ENCODE measurements at places on chromosomes 13 and 19.

DNA sequence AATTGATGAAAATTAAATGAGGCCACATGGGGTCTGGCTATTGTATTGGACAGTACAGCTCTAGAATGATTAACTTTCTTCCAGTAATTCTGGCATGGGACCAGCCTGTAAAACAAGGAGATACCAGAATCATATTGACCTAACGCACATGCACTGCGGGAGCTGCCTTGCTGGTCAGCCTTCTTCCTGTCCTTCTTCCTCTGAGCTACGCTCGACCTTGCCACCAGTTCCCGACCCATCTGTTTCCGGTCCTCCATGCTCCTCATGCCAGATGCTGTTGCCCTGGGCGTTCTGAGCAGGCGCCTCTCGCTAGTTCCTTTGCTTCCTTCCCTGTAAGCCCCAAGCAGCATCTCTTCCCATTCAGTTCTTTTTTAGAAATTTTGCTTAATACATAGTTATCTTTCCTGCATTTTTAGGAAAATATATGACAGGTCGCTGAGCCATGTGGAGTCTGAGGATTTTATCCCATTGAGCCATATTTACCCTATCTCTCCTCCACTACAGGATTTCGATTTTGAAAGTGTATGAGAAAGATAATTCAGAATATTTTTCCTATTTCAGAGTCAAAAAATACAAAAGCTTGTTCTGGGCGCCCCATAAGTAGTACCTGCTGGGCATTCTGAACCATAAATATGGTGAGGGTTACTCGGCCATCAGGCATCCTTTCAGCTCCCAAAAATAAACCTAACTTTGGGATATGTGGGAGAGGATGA, 38.6 kb downstream of the TNFRSF19 start:
- DNase-seq = no peak

DNA sequence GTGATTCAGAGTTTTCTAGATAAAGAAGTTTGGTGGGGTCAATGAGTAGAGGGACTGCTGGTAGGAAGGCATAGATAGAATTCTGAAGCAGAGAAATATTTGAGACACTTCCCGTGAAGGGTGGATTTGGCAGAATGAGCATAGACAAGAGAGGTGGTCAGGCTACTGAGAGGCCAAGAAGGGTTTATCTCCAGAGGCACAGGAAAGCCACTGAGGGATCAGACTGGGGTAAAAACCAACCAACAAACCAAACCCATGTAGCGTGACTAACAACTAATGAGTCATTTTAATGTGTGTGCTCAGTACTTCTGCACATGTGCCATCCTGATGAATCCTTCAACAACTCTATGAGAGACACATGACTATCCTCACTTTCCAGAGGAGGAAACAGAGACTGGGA, 60.0 kb upstream of the SERP2 start:
- DNase-seq = no peak

DNA sequence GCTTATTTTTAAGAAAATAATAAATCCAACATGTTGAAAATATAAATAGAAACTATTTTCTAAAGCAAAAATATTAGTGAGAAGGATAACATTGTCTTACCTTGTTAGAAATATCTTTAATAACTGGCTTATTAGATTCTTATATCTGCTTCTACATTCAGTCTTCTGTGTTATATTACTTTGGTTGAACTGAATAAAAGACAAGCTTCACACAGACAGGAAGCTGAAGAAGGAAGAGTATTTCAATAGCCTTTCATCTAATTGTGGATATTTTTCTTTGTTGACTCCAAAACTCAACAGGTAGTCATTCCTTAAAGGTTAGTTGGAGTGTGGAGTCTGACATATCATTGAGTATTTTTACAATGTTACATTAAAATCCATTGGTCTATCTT, 10.9 kb downstream of the SETDB2 start:
- no peak for DNase-seq

DNA sequence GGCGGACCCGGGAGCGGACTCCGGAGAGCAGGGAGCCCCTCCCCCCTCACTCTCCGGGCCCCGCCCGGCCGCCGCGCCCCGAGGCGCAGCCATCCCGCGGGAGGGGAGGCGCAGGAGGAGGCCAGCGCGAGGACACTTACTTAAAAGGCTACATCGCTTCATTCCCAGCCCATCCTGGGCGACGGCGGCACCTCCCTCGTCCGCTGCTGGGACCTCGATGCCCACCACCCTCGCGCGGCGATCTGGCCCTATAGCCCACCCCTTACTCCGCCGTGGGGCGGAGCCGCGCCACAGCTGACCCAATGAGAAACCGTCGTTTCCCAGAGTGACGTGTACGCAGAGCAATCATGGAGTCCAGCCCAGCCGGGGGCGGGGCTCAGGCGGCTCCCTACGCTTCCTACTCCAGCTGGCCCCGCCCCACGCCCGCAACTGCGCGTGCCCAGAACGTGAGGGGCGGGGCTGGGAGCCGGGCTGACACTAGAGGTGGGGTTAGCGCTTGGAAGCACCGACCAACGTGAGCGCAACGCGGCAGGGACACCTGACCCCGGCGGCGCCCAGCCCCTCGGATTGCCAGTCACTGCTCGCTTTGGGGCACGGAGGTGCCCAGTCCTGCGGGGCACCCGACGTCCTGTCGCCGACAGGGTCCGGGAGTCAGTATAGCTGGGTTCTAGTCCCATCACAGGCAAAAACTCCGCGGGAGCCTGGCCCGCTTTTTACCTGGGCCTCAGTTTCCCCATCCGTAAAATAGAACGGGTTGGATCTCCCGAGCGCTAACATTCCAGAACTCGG, at the start of gene ANKRD27:
ANKRD27 (minus strand) TSS at position 250 of the 789 bp plus-strand sequence. CDS start 16,165 bp downstream, outside the sequence.
- peak; percentile 98 for DNase-seq

DNA sequence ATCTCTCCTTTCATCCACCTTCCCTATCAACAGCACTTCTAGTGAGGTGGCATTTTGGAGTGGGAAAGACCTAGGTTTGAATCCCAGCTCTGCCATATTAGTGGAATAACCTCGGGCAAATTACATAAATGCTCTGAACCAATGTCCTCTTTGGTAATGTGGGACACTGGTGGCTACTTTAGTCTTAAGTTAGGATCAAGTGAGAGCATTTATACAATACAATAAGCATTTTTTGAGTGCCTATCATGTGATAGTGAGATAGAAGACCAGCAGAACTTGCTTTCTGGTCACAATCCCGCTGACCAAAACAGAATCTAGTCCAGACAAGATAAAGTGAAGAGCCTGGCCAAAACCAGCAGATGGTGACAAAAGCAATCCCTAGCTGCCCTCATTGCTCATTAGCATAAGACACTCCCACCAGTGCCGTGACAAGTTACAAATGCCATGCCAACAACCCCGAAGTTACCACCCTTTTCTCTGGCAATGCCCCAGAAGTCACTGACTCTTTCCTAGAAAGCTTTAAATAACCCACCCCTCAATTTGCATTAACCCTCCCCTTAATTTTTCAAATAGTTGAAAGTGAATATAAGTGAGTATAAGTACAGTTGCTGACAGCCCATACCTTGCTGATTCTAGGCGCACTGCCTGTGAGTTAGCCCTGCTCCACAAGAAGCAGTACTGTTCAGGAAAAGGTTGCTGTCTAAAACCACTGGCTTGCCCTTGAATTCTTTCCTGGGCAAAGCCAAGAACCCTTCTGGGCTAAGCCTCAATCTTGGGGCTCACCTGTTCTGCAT, 28.9 kb upstream of the KPNA3 start:
- no peak for DNase-seq
